NCI-H146 (cell line): ENCODE measurements at places on chromosomes 6 and 20.

DNA sequence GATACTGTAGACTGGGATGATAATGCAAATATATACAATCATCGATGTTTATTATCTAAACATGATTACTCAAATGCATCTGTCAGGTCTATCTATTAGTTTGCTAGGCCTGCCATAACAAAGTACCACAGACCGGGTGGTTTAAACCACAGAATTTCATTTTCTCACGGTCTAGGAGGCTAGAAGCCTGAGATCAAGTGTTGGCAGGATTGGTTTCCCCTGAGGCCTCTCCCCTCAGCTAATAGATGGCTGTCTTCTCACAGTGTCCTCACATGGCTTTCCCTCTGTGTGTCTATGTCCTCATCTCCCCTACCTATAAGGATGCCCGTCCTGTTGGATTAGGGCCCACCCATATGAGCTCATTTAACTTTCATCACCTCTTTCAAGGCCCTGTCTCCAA, 512.6 kb upstream of the SLC35B3 start:
- no peak for DNase-seq

GRCh38 chr6:132499757-132500156, 13.2 kb downstream of the STX7 start:
- DNase-seq, result no peak

DNA sequence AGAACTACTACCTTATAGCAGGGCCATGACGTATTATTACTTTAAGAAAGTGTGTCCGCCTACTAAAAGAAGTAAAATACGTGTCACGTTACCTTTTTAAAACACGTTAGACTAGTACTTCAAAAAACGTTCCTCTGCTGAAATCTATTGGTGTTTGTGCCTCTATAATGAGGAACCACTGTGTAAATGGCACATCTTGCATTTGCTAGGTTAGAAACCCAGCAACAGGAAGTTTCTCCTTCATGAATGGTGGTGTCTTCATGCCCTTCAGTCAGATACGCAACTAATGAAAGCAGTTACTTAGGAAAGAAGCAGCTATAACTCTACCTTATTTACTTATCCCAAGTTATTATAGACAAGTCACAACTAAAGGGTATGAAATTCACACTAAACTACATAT, 343.5 kb downstream of the RNGTT start:
- no peak for DNase-seq

DNA sequence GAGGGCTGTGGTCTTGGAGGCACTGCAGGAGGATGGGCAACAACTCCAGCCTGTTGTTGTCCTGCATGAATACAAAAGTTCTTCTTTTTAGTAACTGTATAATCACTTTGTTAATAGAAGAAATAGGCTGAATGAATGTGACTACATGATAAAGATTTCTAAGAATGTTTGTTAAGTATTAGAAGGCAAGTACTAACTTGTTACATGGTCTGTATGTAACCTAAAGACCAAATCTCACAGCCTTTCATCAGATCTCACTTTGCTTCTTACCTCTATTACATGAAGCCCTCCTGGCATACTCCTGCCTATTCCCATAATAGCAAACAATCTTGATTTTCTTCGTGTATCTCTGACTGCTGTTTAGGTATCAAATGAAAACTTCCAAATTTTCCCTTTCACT, 73.4 kb downstream of the REPS1 start:
- no peak for DNase-seq

GRCh38 chr6:108653949-108654348, 93.2 kb downstream of the FOXO3 start:
- no peak for DNase-seq

DNA sequence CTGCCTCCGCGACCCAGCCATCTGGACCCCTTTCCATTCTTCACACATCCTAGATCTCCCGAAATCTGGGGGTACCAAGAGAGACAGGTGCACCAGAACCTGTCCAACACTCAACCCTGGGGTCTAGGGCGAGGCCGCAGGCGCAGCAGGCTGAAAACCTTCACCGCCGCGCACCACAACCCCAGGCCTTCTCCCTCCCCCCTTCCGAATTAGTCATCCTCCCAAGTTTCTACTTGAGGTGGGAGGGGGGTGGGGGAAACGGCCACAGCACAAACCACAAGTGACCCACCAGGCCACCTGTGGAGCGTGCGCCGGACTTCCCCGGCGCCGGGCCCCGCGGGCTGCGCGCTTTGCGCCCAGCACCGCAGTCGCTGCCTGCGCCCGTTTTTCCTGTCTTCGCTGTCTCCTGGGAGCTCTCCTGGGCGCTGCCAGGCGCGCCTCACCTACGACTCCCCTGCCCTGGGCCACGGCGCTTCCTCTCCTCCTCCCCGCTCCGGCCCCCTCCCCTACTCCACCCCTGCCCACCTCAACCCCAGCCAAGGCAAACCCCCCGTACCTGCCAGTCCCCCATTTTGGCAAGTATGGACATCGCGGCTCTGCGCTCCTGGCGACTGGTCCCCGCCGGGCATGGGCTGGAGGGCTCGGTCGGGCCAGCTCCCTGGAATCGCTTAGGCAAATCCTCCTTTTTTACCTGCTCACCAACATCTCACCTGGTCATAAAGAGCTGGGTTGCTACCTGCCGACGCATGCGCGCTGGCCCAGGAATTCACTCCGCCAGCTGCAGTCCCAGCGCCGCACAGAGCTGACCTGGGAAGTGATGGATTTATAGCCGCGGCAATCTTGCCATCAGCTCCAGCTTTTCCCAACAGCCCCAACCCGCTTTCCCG, 4.2 kb upstream of the TFAP2A start:
- no peak for DNase-seq

DNA sequence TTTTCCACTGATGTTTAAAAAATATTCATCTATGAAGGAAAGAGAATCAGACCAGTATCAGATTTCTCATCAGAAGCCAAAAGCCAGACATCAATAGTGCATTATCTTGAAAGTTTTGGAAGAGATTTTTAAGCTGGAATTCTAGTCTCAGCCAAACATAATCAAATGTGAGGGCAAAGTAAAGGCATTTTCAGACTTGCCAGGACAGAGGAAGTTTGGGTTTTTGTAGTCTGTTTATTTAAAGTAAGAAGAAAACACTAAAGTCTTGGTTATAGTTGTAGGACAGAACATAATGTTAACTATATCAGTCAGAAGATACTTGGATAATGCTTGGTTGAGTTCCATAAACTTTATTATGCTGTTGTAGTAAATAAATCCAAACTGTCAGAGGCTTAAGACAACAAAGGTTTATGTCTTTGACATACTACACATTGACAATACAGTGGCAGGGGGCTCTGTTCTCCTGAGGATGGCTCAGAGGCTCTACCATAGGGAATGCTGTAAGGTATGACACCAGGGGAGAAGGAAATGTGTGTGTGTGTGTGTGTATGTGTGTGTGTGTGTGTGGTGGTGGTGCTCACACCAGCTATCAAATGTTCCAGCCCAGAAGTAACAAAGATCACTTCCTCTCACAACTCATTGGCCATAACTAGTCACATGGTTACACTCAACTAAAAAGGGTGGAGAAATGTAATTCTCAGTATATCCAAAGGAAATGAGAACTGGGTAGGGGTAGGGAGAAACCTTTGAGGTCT, 26.7 kb upstream of the YWHAB start:
- DNase-seq, result no peak

DNA sequence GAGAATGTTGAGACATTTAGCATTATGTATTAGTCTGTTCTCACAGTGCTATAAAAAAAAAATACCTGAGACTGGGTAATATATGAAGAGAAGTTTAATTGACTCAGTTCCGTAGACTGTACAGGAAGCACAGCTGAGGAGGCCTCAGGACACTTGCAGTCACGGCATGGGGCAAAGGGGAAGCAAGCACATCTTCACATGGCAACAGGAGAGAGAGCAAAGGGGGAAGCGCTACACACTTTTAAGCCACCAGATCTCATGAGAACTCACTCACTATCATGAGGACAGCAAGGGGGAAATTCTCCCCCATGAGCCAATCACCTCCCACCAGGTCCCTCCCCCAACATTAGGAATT, 26.8 kb upstream of the TFAP2A start:
- DNase-seq, result no peak
